ENCODE measurements at places on chromosomes 12 and 14.

GRCh38 chr12:47980779-47981495 lies 17.5 kb downstream of the TMEM106C start:
- no peak for DNase-seq

- no peak for DNase-seq
Observed at GRCh38 chr14:63727231-63727735, 582 bp downstream of the SGPP1 start.

GRCh38 chr12:94812345-94812744 lies 162.0 kb upstream of the TMCC3 start:
- no peak for DNase-seq

DNA sequence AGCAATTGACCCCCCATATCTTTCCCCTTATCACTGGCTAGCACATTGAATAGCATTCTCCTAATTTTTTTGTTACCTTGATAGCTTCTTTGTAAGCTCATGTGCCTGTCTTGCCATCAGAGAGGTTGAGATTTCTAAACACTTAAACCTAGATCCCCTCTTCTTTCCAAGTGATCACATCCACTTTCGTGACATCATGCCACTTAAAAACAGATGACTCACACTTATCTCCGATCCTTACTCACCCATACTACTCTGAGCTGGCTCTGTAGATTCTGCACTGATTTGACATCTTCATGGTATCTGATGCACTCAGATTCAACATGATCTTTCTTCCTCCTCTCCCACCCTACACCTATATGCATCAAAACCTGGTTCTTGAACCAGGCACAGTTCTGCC lies 10.5 kb downstream of the GPR137C start:
- no peak for DNase-seq

GRCh38 chr12:107859367-107859766 lies 84.9 kb downstream of the ASCL4 start:
- DNase-seq: no peak

DNA sequence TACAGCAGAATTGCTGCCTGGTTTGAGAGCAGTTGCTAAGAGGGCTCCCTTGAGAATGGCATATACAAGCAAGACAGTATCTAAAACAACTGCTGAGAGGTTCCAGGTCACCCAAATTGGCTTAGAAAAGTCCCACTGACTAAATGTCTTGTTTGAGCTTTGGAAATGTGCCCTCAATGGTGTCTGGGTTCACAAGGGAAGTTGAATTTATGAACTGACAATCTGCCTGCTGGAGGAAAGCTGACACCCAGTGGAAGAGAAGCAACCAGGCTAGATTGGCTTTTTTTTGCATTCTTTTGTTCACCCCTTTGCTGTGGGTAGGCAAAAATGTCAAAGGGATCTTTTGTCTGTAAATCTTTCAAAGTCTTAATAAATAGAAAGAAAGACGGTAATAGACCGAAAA lies 44.6 kb upstream of the NPFF start:
- peak; percentile 22 for DNase-seq

DNA sequence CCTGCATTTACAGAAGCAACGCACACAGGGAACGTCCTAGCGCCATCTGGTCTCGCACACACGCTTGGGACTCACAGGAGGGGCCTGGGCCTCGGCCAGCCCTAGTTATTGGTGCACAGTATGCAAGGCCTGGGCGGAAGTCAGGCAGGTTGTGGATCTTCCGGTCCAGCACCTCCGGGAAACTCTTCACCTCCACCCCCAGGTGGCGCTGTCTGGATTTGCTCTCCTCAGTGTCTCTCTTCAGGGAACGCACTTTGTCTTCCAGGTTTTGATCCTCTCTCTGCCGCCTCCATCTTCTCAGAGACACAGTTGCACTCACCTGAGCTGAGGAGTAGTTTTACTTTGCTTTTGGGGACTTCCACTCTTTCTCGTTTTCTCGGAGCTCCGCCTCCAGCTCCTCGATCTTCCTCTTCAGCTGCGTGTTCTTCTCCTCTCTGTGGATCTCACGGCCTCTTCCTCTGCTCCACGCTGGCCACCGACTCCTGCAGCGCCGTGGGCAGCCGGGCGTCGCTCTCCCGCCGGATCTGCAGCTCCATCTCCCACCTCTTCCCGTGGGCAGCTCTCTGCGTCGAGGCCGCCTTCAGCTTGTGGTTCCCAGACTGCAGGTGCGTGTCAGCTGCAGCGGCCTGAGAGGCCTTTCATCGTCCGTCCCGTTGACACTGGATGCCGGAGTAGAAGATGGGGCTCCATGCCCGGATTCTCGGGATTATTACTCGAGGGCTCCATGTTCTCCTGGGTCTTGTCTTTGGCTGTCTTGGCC lies 933.8 kb downstream of the TMEM121 start:
- DNase-seq: no peak

GRCh38 chr12:42794806-42795205 lies 205.3 kb upstream of the PRICKLE1 start:
- DNase-seq: no peak

DNA sequence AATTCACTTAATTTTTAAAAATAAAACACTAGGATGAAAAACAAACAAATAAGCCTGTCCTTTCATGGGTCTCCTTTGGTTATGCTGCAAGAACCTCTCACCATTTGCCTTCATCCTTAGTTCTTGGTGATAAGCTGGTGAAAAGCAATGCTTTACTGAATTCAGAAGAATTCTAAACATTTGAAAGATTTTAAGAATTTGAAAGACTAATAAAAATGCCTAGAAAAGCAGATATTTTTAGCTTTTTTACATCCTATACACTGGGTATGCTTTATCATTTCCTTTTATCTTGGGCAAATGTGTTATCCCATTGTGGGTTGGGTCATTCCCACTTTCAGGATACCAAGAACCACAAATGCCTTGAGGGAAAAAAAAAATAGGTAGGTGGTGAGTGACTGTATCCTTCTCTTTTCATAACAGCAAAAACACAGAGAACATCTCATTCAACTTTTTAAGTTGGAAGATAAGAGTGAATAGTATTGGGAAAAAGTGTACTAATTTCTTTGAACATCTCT lies 197.1 kb upstream of the ABCD2 start:
- DNase-seq: no peak

DNA sequence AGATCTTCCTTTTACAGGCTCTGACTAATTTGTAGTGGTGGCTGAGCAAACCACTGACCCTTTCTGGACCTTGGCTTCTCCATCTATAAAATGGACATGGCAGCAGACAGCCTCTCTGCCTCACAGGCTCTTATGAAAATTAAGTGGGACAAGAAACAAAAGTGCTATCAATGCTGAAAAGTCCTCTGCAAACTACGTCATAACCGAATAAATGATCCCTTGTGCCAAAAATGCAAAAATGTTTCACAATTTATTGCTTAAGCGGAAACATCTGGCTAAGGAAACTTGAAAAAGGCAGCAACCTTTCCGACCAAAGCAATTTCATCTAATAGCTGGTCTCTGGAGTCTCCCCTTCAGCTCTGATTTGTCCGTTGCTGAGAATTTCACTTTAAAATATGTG lies 108.5 kb upstream of the PLXNC1 start:
- no peak for DNase-seq

DNA sequence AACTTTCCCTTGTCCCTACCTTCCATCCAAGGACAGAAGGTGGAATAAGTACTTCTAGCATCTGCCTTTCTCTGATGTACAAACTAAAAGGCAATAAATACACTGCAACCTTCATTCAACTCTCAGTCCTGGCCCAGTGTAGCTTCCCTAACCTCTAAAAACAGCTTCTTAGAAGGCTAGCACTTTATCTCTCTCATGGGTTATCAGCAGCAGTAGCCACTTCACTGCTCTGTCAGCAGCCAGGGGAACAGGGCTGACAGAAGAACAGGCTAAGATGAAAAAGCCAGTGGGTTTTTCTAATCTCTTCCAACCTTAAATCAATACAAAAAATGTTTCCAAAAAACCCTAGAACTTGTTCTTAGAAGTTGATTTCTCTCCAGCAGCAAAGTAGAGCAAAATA lies 13.2 kb downstream of the BAZ2A start:
- no peak for DNase-seq

DNA sequence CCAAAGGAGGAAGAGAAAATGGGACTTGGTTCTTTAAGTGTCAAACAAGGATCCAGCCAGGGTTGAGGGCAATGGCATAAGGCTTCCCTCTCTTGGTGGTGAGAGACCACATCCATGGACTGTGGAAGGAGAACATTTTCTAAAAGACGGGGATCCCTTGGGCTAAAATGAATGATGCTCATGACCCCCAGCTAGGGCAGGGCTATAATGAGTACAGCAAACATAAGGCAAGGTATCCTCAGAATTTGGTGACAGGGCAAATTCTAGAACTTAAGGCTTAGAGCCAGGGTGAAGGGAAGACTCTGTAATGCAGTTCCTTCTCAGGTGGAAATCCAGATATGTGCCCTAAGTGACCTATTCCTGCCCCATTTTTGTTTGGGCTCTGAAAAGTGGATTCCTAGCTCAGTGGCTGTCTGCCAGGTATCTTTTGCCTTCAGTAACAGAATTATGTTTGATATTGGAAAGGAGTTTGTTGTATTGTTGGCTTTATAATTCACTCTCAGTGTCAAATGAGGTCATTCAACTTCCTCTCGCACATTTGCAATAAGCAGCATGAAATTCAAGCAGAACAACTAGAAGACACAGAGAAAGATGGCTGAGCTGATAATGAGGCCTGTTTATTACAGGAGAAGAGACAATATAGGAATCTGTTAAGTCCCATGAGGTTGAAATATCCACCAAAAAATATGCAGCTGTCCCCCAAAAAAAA lies 76.8 kb downstream of the DAD1 start:
- no peak for DNase-seq

DNA sequence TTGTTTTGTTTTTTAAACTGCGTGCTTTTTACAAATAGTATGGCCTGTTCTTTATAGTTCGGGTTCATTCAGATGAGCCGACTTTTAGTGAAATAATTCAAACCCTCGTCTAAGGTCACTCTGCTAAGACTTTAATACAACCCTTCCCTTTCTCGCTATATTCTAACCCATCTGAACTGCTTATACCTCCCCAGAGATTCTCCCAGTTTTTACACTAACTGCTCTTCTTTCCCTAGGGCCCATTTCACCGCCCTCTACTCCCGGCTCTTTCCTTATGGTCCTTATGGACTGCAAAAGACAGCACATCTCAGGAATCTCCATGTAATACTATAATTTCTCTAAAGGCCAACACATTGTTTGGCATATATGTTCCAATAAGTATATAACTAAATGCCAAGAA lies 2.1 kb downstream of the MAPK1IP1L start:
- no peak for DNase-seq

DNA sequence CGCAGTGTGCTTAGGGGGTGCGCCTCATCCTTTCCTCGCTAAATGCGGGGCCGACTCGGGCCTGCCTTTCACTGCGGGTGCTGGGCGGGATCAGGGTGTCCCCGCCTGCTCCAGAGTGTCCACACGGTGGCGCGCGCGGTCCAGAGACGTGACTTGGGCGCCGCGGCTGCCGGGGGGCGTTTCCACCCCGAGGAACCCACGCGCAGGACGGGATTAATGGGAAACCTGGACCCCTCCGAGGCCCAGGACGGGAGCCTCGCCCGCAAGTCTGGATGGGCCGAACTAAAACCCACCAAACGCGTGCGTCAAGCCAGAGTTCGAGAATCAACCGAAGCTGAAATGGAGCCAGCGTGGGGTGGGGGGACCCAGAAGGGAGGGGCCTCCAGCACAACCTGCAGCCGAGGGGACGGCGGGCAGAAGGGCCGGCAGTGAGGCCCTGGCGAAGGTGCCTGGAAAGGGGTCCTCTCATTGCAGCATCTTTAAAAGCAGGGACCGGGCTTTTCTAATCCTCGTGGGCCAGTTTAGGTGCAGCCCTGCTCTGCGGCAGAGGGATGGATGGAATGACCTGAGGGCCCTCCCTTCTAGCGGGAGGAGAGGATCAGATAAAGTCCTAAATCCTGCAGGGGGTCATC lies 93.3 kb downstream of the NINJ2 start:
- DNase-seq: peak; percentile 44

GRCh38 chr14:92277031-92277430 lies 45.9 kb upstream of the SLC24A4 start:
- no peak for DNase-seq

DNA sequence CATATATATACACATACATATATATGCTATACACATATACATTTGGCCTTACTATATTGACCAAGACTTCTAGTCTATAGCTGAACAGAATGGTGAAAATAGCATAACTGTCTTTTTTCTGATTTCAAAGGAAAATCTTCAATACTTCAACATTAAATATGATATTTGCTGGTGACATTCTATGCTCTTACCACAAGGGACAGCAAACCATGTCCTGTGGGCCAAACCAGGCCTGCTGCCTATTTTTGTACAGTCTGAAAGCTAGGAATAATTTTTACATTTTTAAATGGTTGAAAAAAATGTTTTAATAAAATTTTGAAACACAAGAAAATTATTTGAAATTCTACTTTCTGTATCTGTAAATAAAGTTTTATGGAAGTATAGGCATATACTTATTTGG lies 63.6 kb downstream of the EML5 start:
- DNase-seq: no peak

DNA sequence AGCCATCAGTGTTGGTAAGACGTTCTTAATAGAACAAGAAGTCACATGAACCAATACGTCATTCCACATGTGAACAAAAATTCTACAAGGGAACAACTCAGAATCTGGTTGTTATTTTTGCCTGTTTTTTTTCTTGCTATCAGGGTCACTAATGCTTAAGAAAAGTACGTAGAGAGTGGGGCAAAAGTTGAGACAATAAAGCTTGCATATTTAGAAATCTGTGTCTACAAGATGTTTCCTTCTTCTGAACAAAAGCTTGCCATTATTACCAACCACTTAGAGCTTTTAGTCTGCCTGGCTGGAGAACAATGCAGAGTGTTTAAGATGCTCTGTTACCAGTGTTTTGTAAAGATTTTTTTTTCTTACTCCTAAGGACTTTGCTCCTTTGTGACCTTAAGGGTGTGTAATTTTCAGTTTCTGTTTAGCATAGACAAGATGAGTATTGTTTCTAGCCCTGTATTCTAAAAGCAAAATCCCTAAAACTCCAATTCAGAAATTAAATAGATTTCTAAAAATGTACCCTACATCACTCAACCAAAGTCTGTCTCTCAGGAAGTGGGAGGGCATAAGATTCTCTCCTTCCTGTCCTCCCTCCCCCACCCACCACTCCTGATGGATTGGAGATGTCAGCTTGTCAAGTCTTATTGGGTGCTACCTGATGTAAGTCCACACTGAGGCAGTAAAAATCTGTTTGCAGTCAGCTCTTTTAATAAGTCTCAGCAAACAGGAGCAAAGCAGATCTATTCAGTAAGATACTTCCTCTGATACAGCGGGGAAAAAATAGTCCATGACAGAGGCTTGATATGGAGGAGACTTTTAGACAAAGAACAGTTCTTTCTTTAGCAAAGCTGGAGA lies 267.6 kb downstream of the GRIN2B start:
- DNase-seq: no peak

- no peak for DNase-seq
Observed at GRCh38 chr14:87181288-87181687, 811.7 kb downstream of the GALC start.

- no peak for DNase-seq
Observed at GRCh38 chr14:44620121-44621019, 113.3 kb upstream of the FSCB start.

- no peak for DNase-seq
Observed at GRCh38 chr12:1474041-1474573, 120.3 kb downstream of the FBXL14 start.

DNA sequence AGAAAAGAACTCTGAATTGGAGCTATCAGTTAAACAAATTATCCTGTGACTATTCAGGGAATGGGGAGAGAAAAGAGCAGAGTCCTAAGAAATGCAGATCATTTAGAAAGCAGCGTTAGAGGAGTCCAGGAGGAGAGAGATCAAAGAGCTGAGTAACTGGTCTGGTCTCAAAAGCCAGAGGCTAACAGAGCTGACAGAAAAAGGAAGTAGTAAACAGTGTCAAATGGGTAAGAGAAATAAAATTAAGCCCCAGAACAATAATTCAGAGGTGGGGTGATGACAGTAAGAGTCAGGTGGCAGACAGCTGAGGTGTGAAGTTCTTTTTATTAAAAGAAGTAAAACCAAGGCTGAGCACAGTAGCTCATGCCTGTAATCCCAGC lies 19.3 kb downstream of the GXYLT1 start:
- DNase-seq: no peak
